ENCODE measurements at places on chromosomes 5 and 9.

- no peak for DNase-seq
Measured at GRCh38 chr5:159105145-159106053, 5.7 kb upstream of the EBF1 start.

DNA sequence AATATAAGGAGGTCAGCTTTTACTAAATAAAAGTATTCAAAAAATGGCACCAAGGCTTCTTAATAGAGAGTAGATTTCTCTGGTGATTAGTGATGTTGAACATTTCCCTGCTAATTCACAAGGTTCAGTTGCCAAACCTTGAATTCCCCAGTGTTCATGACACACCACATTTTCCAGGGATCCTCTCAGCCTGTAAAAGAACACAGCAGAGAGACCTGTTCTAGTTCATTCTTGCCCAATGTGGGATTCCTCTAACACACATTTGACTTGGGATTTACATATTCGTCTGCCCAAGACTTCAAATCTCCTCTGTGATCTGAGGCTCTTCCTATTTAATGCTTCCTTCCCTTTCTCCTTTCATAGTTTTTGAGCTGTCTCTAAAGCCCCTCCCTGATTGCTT is 273.2 kb upstream of the CDH9 start:
- no peak for DNase-seq

- DNase-seq, result no peak
Measured at GRCh38 chr5:12557012-12557411, 652.8 kb upstream of the CTNND2 start.

DNA sequence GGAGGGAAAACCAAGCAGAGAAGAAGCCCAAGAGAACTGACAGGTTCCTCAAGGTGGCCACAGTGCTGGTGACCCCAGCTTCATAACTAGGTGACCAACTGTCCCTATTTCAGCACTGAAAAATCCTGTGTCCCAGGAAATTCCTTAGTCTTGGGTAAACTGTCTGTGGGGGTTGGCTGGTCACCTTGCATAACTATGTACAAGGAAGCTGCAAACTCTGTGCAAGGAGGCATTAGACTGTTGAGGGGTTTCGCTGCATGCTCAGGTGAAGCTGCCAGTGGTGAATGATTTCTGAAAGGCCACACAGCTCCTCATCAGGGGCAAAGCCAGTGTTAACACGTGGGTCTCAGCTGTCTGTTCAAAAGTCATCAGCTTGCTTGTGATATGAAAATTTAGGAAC is 36.9 kb downstream of the PCSK5 start:
- no peak for DNase-seq

DNA sequence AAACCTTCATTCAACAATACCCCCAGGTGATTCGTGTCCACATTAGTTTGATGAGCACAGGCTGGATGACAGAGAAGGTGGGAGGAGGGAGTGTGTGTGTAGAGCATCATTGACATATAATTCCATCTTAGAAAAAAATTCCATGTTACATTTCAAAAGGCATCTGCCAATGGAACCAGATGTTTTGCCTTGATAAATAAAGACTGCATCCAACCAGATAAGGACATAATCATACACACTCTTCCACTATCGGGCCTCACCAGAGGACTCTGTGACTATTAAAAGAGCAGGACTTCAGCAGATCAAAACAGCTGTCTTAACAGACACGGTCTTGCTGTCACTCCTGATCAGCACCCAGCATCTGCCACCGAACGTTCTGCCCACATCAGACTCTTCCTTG is 96.4 kb upstream of the SPIN1 start:
- no peak for DNase-seq

- DNase-seq, result no peak
Measured at GRCh38 chr9:4099976-4100735, 199.7 kb downstream of the GLIS3 start.

GRCh38 chr9:82583524-82583923 is 479.4 kb downstream of the RASEF start:
- DNase-seq, result no peak
